ENCODE measurements at places on chromosomes 1 and 21.

- DNase-seq, result no peak
Measured at GRCh38 chr1:116902723-116903383, 6.9 kb upstream of the PTGFRN start.

DNA sequence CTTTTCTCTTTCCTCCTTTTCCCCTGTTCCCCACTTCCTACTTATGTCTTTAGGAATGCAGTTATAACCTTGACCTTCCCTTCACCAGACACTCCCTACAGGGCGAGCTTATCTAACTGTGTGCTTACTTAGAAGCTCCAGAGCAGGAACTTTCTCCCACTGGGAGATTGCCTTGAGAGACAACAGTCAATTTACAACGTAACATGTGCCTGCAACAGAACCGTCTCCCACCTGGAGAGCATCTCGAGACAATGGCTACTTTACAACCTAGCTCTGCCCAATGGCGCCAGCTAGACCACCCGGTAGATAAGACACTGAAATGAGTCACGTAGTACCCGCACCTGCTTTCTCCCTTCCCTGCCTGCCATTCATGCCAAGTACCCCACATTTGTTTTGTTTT, 16.7 kb downstream of the HMGN1 start:
- DNase-seq, result no peak

DNA sequence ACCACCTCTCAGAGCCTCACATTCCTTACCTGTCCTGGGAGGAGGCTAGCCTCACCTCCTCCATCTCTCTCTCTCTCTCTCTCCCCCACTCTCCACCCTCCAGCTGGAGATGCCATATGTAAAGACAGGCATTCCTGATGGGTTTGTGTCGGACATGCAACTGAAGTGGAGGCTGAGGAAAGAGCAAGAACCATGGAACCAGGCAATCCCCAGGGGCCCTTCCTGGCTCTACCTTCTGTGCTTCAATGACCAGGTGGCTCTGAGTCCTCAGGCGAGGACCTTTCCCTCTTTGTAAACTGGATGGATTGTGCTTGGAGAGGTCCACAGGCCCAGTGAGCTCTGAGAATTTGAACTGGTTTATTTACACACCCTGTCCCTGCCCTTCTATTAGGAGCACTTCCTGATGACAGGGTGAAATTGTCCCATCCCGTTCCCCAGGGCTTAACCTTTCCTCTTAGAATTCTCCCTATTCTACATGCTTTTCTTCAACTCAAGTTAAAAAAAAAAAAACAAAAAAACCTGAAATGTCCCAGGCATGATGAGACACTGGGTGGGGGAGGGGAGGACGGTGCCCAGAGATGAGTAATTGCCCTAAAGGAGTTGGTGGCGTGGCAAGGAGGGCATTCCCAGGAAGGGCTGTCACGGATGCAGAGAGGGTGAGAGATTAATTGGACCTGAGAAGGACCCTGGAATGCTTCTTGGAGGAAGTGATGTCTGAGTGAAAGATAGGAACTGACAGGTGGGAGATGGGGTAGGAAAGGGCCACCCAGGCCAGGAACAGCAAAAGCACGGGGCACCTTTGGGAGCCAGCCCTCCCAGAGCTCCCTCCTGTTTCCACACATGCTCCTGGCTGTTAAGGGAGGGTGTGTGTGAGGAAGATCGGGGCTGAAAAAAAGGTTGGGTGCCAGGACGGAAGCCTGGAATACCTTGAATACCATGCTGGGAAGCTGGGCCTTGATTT, 50.2 kb upstream of the WASF2 start:
- no peak for DNase-seq

DNA sequence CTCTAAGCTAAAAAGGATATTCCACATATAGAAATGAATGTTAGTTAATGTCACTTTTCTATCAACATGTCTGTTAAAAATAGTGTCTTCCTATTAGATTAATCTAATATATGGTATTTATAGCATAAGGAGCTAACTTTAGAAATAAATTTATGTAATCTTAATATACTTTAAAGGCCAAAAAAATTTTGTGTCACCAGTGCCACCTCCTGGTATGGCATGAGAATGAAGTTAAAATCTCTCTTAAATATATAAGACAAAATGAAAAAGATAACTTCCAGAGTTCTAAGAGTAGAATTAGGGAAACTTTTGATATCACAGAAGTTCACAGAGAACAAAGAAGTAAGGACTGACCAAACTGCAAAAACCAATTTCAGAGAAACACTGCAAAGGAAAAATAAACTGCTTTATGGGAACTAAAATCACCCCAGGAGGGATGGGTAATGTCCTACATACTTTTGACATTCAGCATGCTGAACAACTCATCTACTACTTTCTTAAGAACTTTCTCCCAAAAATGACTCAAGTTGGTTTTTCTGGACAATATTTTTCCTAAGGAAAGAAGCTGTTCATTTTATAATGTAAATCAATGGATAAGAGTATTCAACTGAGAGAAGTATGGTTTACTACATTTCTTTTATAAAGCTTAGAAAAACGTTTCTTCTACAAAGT, 82.8 kb downstream of the TRIM33 start:
- no peak for DNase-seq

- no peak for DNase-seq
Measured at GRCh38 chr1:2556678-2557481, 709 bp downstream of the TNFRSF14 start.

DNA sequence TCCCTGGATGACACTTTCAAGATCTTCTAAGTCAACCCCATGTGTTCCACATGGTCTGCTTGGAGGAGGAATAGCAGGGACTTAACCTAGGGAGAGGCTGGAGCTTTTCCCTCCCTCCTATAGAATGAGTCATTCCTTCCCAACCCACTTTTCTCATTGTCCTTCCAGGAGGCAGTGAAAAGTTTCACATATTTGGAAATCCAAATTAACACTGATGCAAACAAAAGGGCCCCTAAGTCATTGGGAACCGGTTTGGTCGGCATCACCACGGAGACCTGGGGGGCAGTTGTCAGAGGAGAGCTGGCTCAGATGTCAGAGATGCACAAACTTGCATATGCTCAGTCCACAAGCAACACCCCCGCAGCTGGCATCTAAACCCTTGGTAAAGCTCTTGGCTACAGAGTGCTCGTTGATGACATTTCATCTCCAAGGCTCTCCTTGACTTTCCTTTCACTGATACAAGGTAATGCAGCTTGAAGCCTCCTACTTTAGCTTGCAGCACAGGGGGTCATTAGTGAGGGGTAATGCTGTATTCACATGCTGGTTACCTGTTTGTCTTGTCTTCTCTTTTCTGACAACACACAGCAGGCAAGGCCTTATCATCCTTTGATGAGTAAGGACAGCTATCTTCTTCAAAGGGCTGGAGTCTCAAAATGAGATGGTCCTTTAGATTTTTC, 12.3 kb upstream of the LRRC8D start:
- DNase-seq, result no peak

DNA sequence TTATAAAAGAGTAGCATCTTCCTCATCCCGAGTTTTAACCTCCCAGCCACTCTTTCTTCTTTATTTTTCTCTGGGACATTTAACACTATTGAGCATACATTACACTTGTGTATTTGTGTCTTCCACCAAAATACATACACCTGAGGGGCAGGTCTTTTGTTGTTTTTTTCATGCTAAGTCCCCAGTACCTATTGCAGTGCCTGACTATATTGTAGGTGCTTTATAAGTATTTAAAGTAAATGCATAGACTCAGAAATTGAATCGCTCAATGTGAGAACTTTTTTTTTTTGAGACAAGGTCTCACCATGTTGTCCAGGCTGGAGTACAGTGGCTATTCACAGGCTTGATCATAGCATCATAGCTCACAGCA, 7.8 kb upstream of the SEMA4A start:
- no peak for DNase-seq

DNA sequence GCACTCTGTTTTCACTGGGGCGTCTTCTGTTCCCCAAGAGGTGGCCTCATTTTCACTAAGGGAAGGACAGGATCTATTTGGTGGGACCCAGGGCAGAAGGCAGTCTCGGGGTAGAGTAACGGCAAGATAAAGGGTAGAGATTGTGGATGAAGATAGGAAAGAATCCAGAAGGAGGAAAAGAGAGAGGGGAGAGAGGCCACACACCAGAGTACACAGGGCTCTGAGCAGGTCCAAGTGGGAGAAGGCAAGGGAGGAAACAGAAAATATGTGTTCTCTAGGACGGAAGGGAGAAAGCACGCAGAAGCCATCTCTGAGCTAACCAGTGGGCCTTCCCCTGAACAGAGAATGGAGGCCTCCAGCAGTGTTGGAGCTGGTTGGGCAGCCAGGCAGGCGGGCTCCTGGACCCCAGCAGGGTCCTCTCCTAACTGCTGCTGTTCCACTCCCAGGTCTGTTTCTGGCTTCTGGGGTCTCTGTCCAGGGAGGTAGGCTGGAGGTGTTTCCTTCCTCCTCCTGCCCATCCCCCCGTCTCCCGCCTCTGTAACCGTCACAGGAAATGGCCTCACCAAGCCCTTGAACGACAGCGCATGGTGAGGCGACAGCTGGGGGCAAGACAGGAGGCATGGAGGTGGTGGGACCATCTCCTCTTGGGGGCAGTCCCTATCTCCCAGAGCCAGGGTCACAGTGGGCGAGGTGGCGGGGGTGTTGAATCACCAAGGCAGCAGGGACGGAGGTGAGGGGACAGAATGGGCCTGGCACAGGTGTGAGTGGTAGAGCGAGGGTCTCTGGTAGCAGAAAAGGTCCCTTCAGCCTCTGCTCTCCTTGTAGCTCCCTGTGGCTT, 649 bp downstream of the PTPN7 start:
- no peak for DNase-seq
